Activated naive CD4-positive, alpha-beta T cell treated with anti-CD3 and anti-CD28 coated beads, Interleukin-2, amount 50 U/mL, for 72 hours (primary cell): ENCODE measurements at places on chromosomes 5 and 9.

DNA sequence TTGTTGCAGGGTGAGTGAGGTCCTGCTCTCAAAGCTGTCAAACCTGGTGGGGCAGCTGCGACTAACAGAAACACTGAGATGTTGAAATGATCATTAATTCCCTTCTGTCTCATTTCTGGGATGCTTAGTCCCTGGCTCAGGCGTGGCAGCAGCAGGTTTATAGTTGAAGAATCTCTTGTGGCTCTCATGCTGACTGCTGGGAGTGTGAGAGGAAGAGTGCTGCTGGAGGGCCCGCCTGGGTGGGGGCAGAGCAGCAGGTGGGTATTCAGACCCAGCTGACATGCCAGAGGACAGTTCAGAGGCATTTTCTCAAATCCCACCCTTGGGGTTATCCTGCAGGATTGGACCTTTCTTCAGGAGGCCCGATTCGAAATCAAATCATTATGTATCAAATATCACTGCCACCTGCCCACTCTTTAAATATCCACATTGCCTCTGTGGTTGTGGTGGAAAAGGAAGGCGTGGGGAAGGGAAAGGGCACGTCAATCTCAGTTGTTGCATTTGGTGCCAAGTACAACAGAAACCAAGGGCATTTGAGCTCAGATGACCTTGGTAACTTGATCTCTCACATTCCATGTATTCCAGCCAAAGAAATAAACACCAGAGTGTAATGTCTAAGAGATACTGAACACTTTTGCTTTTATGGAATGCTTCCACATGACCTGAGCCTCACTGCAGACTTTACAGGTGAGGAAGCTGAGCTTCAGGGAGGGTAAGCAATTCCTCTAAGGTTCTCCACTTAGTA lies 224.3 kb downstream of the AOPEP start:
- DNase-seq, result no peak

DNA sequence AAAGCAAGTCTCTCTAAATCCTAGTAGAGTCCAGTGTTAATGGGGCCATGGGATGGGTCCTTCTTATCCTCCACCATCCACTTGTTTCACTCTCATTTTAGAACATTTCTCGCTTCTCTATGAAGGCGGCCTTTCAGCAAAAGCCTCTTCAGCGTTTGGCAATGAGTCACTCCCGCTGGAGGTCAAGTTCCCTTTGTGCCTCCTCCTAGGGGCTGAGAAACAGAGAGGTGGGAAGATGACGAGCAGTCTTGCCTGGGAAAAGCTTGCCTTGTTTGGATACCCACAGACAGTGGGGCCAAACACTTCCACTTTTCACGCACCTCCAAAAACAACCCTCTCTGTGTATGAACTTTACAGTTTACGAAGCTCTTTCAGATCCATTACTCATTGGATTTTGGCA lies 168.8 kb downstream of the GABBR2 start:
- DNase-seq, result no peak

- no peak for DNase-seq
Measured at GRCh38 chr9:78298046-78298765, 1.3 kb downstream of the PSAT1 start.

DNA sequence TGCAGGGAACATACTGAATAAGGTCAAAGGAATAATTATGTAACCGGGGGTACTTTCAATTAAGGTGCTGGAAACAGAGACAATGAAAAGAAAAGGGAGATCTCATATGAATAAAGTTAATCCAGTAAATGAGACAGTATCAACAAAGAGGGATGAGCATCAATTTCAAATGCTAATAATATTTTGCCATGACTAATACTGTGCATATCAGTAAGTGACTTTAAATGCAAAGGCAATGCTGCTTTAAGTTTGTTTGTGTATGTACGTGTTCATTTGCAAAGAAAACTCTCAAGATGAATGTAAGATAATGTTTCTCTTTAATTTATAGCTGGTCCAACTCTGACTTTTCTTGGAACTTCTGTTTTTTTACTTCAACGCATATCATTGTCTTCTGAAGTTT lies 139.9 kb downstream of the PDE4D start:
- DNase-seq, result no peak

- DNase-seq, result no peak
Measured at GRCh38 chr9:12595400-12595799, 97.8 kb upstream of the TYRP1 start.

GRCh38 chr9:127395497-127396252 lies 1.3 kb upstream of the SLC2A8 start:
- no peak for DNase-seq
